ENCODE measurements at places on chromosomes 4 and X.

DNA sequence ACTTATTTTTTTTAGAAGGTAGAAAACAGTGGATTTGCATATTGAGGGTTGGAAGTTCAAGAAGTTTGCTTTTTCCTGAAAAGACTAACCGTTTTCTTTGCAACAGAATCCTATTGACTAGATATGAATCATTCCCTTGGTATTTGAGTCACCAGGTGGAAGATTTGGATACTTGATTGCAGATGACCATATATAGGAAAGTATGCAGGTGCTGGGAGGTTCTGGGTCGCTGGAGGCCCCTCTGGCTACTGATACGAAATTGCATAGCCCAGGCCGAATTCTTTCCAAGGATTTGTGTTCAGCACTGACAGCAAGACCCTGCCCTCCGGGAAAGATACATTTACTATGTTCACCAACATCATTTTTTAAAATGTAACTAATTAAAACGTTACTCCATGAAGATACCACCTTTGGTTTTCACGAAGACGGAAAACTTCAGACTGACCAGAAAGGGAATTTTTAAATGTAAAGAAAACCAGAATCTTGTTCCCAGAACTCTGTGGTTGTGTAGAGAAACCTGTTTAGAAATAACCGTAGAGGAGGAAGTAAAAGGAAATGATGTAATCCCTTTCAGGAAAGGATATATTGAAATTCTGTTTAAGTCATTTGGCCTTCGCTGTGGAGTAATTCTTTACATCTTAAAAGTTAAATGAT is 946 bp downstream of the ANXA3 start:
- DNase-seq = no peak

DNA sequence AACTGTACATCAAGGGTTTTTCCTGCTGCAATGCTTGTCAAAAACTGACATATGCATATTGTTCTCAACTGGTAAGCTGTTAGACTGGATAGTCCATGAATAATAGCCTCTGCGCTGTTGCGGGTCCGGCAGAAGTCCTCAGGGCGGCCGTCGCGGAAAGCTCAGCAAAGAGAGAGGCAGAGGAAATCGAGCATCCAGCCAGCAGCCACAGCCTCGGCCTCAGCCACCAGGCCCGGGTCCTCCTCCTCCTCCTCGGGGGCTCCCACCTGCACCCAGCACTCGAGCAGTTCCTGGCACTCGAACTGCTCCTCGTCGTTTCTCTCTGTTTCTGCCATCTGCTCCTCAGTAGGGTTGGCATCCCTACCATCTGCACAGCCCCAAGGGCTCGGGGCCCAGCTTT is 53.7 kb downstream of the UPRT start:
- no peak for DNase-seq

DNA sequence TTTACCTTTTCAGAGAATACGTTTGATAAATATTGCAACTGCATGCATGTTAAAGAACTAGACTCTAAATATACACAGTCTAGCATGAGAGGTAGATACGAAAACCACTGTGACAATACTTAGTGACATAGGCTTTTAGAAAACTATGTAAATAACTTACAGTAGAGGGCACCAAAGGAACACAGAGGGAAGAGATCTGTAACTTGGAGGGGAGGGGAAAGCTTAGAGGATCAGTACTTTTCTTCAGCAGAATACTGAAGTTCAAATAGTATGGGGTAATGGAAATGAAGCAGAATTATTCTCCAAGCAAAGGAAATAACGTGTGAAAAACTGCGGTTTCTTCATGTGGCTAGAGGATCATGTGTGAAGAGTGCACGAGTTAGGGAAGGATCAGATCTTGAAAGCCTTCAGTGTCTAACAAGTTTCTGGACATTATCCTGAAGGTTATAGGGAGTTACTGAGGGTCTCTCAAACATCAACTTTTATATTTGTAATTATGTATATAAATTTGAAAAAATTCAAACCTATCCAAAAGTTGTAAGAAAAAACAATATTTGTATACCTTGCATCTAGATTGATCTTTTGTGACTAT is 264.3 kb downstream of the NPFFR2 start:
- no peak for DNase-seq

- no peak for DNase-seq
These were observed 25.0 kb downstream of the CPZ start for GRCh38 chr4:8617486-8618040.

DNA sequence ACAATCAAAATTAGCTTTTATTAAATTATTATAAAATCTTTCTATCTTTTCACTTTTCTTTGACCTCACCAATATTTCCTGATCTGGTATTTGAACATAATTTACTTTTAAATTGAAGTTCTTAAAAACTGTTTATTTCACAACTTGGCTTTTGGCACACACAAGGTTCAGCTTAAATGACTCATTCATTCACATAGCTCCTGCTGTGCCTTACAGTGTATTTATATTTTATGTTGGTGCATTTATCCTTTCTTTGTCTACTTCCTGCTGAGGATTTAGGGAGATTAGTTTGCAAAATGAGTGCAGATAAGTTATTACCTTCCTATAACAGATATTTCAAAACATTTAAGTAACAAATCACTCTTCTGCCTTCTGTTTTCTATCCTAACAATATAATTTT is 430.6 kb downstream of the DTHD1 start:
- no peak for DNase-seq

DNA sequence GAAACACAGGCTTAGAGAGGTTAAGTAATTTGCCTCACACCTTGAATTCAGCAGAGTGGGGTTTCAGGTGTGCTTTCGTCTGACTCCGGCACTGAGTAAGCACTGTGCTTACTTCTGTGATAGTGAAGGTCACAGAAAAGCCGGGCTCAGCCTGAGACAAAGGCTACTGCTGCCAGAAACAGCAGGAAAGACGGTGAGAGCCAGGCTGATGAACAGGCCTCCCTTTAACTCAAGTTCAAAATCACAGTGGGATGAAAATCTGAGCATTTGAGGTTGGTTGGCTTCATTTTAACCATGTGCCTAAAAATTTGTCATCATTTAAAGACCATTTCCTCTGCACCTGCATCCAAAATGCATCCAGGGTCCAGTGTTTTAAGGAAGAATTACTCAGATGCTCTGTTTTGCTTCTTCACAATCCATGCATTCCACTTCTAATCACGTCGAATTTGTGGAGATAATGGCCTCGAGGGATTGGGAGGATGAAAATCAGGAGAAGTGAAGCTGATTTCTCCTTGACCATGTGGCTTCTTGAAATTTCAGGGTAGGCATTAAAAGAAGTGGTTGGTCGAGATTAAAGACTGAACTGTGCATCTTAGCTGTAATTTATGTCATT is 121.2 kb upstream of the LNX1 start:
- no peak for DNase-seq

- DNase-seq = no peak
These were observed 92.1 kb upstream of the WDFY3 start for GRCh38 chr4:85058551-85058950.

GRCh38 chrX:56726605-56727004 is 2.4 kb upstream of the NBDY start:
- DNase-seq = peak; percentile 10

DNA sequence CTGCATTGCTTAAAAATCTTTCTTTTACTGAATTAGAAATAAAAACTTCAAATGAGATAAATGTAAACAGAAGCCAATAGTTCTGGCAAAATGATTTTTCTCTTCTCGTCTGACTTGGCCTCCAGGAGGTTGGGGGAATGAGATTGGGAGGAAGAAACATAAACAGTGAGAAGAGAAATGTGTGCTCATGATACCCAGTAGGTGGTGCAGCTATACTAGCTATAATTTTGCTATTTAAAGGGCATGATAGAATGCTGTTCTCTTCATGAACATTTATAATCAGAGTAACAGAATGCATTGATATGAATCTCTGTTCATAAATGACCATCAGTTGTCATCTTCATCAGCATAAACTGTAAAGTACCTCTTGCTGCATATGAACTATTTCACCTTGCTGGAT is 85.5 kb downstream of the TACR3 start:
- DNase-seq = no peak

GRCh38 chr4:119315036-119315435 is 6.9 kb downstream of the FABP2 start:
- no peak for DNase-seq

DNA sequence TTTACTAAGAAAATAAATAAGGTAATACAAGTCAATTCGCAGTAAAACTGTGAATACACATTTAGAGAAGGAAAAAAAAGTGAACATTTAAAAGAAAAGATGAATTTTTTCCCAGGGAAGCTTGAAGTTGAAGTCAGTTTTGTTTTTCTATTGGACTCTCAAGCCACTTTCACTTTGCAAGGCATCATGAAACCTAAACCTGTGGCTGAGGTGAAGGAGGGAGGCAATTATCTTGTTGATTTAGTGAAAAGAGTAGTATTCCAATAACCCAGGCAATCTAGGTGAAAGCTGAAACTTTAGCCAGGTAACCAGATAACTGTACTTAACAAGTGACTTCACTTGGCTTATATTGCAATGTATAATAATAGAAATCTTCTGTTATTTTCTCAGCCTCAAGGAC is 138.6 kb downstream of the HDX start:
- DNase-seq = no peak

DNA sequence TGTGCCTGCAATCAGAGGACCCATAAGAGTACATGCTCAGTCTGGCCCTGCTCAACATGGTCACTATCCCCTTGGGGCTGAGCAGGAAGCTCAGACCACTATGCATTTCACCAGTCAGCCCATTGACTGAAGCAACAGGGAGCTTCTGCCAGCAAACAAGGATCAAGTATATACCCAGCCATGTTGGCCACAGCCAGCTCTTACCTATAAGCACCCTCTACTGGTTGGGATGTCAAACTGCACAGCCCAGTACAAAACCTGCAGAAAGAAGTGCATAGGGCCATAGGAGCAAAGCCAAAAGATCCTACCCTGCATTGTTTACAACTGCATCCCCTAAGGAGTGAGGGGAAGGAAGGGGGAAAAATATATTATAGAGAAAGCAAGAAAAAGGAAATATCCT is 214.4 kb upstream of the CPEB2 start:
- no peak for DNase-seq

GRCh38 chr4:8322794-8323704 is 53.5 kb downstream of the HTRA3 start:
- no peak for DNase-seq

DNA sequence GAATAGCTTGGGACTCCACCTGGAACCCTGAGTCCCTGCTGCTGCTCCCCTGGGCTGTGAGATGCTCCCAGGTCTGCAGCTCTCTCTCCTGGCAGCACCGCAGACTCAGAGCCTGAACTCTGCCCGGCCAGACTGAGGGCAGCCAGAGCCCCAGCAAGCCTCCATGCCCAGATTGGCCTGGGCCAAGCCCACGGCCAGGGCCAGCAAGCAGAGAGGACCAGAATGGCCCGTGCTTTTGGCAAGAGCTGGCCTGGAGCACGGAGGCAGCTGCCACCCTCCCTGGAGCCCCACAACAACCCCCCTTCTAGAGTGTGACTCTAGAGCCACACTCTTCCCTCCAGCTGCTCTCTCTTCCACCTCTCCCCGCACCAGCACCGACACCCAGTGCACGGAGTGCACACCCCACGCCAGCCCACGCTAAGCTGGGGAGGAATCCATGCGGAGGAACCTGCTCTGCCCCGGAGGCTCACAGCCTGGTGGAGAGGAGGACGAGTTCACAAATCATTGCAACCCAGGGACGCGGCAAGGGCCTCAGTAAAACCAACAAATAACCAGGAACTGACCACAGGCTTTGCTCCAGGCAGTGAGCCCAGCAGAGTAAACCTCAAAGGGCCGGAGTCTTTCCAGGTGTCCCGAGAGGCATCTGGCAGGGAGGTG is 110.3 kb downstream of the HMX1 start:
- no peak for DNase-seq

DNA sequence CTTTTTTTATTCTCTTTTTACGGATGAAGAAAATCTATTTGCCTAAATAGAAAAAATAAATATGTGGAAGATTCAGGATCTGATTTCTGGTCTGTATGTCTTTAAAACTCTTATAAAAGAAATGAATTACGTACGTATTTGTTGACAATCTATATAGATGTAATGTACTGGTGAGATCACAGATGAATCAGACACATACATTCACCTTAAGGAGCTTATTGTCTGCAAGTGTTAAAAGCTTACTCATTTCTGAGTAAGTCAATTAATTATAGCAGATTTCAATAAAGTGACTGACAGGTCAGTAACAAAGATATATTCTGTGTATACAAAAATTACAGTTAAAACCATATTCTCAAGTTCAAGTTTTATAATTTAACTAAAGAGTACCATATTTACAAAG is 66.6 kb upstream of the NAF1 start:
- DNase-seq = no peak

DNA sequence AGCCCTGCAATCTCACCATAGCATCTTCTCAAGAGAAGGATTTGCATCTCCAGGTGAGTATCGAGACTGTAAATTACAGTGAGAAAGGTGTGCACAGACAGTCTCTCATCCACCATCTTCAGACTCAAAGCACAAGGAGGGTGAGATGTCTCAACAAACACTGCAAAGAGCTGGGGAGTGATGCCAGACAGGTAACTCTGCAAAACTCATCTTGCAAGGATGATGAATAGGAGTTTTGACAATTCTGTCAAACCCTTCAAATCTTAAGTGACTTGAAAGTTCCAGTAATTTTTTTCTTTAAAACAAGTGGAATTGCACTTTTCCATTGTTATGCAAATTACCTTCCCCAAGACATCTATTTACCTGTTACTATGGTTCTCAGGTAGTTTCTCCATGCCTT is 277.2 kb upstream of the VCX3A start:
- DNase-seq = no peak

DNA sequence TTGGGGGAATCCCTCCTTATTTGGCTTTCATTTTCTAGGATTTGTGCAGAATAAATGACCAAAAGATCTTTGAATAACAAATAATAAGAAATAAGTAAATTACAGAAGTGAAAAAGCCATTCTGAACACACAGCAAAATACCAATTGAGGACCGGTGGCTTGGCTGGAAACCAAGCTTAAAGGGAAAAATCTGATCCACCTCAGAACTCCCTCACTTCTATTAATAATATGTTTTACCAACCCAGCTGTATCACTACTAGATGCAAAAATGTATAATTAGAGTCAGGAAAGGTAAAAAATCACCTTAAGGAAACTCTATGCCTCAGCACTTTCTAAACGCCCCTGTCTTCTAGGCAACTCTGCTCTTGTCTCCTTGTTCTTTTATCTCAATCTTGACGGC is 77.3 kb downstream of the TSPAN5 start:
- DNase-seq = no peak

- no peak for DNase-seq
These were observed 61.3 kb upstream of the NFKB1 start for GRCh38 chr4:102439812-102440211.

DNA sequence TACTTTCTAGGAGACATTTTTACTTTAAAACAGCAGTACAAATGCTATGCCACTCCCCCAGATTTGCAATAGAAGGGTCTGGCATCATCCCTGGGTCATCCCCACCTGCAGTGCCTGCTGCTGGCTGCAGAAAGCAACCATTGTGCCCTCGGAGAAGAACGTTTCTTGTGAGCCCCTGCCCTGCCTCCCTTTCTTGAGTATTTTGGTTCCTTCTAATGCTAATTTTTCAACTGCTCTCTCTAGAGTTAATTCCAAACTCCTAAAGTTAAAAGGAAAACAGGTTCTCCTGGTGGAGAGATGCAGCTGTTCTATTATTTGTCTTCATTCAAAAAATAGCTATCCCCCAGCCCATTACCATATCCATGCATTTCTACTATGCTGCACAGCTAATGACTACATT is 107.1 kb downstream of the IDS start:
- DNase-seq = no peak

GRCh38 chrX:136473663-136474062 is 14.1 kb upstream of the BRS3 start:
- DNase-seq = no peak
